LoVo (cell line): ENCODE measurements at places on chromosomes 3 and 15.

- DNase-seq, result no peak
Observed at GRCh38 chr3:160953686-160954085, 151.5 kb downstream of the B3GALNT1 start.

GRCh38 chr3:39378957-39379777 is 4.0 kb upstream of the SLC25A38 start:
- DNase-seq, result no peak

DNA sequence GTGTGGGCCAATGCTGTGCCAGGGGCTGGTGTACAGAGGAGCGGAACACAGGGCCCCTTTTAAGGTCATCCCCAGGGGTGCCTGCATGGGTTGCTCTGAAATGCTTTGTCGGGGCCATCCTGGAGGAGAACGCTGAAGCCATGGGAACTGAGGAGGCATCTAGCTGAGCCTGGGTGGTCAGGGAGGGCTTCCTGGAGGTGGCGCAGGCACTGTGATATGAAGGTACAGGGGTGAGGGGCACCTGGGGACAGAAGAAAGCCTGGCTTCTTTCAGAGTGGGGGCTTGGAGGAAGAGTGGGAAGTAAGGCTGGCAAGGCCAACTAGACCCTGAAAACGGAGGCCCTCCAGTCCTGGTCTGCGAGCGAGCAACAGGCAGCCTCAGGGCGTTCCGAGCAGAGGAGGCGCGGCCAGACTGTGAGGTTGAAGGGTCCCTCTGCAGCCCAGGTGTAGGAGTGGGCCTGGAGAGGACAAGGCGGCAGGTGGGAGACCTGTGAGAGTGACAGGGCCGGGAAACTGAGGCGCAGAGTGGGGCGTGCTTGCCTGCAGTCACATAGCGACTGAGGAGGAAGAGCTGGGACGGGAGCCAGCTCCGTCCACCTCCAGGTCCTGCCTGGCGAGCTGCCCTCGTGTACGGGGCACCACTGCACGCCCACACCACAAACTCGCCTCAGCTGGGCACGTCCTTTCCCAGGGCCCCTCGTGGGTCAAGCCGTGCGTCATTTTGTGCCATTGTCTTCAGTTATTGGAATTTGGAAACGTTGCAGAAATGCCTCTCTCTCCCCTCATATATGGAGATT is 4.1 kb downstream of the FBLN2 start:
- no peak for DNase-seq

DNA sequence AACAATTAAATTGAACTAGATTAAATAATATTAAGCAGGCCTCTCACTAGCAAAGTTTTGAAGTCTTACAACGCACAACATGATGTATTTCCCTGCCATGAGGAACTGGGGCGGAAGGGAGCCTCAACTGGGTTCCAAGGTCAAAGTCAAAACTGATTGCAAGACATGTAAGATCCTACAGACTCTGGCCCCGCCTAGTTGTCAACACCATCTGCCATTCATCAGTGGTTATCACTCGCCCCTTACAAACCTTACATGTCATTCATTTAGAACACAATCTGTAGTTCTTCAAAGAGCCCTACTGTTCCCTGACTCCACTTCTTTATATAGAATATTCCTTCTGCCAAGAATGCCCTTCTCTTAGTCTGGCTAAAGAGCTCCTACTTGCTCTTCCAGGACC is 10.0 kb downstream of the ATP13A3 start:
- no peak for DNase-seq

DNA sequence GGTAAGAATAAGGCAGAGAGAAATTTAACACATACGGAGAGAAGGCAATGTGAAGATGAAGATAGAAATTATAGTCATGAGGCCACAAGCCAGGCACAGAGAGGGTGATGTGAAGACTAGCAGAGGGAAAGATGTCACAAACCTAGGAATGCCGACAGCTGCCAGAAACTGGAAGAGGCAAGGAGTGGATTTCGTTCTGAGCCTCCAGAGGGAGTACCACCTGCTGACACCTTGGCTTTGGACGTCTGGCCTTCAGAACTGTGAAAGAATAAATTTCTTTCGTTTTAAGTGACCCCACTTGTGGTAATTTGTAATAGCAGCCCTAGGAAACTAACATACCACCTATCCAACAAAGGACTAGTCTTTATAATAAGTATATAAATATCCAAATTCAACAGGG is 5.0 kb upstream of the SGO1 start:
- DNase-seq, result no peak

GRCh38 chr3:131484496-131485111 is 18.2 kb downstream of the MRPL3 start:
- no peak for DNase-seq

- no peak for DNase-seq
Observed at GRCh38 chr3:126944089-126944965, 38.6 kb upstream of the PLXNA1 start.

DNA sequence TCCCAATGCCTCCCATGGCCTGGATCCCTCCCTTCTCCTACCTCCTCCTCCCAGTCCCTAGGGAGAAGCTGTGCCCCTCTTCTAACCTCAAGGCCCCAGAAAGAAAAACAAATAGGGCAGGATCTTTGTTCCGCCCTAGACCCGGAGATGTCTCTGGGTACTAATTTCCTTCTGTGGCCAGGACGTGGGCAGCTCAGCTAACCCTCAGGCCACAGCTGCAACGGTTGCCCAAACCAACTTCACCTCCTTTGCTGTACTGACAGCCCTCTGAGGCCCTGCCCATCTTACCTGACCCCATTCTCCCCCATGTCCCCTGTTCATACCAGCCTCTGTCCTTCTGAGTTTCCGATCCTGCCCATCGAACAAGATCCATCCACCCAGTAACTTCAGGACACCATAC is 70.7 kb downstream of the SRGAP3 start:
- DNase-seq, result no peak

GRCh38 chr15:51137024-51137423 is 42.3 kb upstream of the TNFAIP8L3 start:
- DNase-seq, result no peak

GRCh38 chr15:100310513-100311153 is 31.1 kb downstream of the ADAMTS17 start:
- DNase-seq, result no peak

GRCh38 chr3:37628711-37629301 is 232.9 kb upstream of the CTDSPL start:
- DNase-seq, result no peak

GRCh38 chr3:184335291-184335660 is 2.1 kb upstream of the FAM131A start:
- no peak for DNase-seq

DNA sequence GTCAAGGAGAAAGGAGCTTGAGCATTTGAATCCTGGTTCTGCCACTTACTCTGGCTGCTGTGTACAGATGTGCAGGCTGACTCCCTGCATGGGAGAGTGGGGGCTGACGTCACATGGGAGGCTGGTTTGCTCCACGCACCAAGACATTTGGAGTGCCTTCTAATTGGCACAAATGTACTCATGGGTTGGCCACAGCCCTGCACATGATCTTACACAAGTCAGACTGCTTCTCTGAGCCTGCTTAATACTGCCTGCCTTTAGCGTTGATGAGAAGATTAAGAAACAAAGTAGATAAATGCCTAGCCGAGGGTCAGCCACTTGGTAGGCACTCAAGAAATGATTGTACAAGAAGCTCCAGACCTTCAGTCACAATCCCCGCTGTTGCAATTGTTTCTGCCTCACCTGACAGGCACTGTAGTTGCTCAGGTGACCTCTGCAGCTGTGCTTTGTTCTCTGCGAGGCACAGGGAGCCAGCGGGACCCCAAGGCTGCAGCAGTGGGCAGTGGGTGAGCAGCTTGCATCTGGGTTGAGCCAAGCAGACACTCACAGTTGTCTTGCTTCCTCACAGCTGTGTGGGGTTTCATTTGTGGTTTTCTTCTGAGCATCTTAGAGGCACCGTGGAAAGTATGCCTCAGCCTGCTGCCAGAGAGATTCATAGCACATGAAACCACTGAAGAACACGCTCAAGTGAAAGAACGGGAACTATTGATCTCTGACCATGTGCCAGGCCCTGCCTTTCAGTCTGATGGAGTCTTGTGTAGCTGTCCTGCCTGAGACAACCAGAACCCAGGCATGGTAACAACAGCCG is 33.1 kb downstream of the GRK7 start:
- no peak for DNase-seq

GRCh38 chr15:95953032-95953431 is 377.5 kb upstream of the NR2F2 start:
- DNase-seq, result no peak

GRCh38 chr3:155714295-155714718 is 30.6 kb downstream of the PLCH1 start:
- DNase-seq, result no peak

DNA sequence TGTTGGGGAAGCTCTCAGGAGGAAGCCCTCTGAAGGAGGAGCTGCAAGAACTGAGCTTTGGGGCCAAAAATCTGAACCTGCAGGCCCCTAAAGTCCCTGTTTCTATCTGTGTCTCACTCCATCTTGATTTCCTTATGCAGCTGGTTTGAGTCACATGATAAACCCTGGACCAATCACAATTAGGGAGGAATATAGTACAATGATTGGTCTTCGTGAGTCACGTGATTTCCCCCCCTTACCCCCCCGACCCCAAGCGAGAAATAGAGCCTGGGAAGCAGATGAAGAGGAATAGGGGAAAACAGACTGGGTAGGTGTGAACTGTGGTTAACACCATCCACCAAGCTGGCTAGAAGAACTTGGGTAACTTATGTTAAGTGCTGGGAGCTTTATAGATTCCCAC is 12.9 kb downstream of the CRABP1 start:
- DNase-seq, result no peak

DNA sequence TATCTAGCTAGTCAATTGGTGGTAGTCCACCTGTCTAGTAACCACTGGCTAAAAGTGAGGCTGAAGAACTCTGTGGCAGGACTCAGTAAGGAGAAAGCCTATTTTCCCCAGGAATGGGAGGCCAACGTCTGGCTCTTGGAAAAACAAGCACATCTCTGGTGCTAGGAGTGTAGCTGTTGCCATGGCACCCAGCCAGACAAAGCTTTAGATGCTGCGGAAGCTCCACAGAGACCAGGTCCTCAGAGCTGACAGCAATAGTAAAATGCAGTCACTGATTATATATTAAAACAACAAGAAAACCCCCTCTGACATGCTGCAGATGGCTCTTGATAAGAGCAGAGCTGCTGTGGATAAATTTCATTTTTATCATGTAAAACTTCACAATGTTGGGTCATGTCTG is 124.9 kb upstream of the STRIT1 start:
- DNase-seq, result no peak

DNA sequence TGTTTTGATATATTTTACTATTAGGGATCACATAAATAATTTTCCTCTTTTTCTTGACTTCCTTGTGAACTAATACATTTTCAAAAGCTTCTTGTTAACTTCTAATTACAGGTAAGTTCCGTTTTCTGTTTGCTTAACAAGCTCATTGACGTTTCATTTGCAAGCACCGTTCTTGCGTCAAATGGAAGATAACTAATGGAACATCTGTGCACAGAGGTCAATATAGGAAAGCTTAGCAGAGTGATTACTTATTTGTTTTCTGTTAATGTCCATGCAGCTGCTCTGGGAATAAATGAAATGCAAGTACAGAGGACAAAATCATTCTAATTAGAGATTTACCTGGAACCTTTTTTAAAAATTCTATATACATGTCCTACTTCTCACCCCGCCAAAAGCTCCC is 115.5 kb upstream of the C2CD4B start:
- DNase-seq, result no peak

DNA sequence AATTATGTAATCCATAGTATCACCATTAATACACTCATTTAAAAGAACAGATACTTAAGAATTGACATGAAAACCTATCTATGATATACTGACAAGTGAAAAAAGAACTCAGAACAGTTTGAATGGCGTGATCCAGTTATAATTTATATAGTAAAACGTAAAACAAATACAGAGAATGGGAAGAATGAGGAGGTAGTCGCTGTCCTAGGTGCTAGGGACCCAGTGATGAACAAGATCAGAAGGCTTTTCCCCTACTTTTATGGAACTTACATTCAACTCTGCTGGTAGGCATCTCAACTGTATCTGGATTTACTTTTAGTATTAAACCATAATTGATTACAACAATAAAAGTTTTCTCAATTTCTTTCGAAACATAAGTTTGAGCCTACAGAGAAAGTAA is 31.8 kb downstream of the GSK3B start:
- no peak for DNase-seq

DNA sequence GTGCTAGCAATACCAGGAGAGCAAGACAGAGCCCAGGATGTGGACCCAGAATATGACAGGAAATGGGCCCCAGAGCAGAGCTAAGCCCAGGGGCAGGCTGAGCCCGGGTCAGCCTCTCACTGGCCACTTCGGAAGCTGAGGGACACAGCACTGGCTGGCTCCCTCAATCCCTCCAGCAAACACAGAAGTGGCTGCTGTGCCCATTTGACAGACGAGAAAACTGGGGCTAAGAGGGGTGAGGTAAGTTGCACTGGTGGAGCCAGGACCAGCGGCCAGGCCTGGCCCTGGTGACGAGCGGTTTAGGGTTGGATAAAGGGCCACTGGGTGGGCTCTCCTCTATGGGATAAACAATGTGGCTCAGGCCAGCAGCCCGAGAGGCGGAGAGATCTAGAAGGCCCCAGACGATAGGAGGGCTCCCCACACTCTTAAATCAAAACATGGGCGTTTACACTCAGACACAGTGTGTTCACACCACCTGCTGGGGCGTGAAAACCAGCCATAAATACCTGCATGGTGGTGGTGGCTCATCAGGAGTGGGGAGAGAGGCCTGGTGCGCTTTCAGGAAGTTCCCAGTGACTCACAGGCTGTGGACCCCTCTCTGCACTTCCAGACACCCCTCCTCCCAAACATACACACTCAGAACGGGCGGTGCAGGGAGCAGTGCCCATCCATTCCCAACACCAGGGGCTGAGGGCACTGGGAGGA is 12.0 kb upstream of the LINGO1 start:
- DNase-seq, result no peak

- DNase-seq, result no peak
Observed at GRCh38 chr3:196120291-196120951, 38.5 kb upstream of the TFRC start.

GRCh38 chr3:150319900-150320299 is 88.2 kb upstream of the TSC22D2 start:
- peak; percentile 90 for DNase-seq

GRCh38 chr15:80260551-80260950 is 8.5 kb upstream of the CTXND1 start:
- DNase-seq, result no peak

DNA sequence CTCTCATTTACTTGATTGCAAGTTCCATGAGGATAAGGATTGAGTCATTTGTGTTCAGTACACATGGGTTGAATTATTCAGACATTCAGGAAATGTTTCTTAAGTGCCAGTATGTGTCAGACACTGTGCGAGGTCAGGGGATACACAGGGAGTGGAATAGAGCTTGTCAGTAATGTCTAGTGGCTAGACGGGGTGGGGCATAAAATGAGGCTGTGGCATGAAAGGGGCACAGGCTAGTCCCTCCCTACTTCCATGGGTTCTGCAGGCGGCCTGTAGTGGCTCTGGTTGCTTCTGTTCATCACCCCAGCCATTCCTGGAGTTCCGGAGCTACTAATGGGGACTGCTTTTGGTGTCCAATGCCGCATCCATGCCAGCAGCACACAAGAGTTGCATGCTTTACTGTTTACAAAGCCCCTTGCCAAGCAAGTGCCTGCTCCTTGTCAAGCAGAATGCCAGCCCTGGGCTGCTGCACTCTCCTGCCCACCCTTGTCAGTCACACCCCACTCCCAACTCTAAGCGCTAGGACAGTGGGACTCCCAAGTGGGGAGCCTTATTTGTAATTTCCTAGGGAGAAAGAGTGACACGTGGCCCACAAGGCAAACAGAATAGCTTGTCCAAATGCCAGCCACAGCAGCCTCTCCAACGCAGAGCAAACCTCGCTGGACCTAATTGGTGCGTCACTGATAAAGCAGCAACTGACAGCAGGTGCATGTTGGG is 70.8 kb downstream of the RAB11A start:
- no peak for DNase-seq
